Neural progenitor cell (in vitro differentiated cells): ENCODE measurements at places on chromosomes 3 and 15. TPM values are rescaled to one million over a fixed set of nuclear protein-coding genes. Genes with fewer than 3 reads are reported as not detected.

- no peaks in the 10 kb centered on the region for H3K36me3 ChIP-seq
- no peaks in the 10 kb centered on the region for H3K4me1 ChIP-seq
- no peak overlapping the region for H3K4me3 ChIP-seq
Observed at GRCh38 chr3:108312656-108313055, 16.3 kb downstream of the HHLA2 start.

DNA sequence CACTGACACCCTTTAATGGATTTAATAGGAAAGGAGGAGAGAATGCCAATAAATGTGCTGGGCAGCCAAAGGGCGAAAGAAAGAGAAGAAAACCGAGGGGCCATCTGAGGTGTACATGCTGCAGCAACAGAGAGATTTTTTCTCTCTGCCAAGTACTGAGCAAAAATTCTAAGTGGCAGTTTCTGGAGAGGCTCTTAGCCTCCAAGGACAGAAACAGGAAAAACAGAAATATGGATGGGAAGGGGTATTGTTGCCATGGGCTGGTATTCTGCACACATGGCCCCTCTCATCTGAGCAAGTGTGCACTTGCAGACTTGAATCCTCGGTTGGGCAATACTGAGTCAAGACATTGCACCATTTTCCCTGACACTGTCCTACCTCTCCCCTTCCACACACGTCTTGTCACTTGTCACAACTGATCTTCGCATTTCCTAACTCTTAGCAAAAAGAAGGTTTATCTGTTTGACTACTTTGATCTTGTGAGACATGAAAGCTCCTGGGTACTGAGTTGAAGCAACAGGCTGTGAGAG, 73.9 kb downstream of the PRICKLE2 start:
- H3K27ac ChIP-seq: no peak overlapping the region
- no peaks in the 10 kb centered on the region for H3K27me3 ChIP-seq
- H3K4me3 ChIP-seq: no peak overlapping the region

DNA sequence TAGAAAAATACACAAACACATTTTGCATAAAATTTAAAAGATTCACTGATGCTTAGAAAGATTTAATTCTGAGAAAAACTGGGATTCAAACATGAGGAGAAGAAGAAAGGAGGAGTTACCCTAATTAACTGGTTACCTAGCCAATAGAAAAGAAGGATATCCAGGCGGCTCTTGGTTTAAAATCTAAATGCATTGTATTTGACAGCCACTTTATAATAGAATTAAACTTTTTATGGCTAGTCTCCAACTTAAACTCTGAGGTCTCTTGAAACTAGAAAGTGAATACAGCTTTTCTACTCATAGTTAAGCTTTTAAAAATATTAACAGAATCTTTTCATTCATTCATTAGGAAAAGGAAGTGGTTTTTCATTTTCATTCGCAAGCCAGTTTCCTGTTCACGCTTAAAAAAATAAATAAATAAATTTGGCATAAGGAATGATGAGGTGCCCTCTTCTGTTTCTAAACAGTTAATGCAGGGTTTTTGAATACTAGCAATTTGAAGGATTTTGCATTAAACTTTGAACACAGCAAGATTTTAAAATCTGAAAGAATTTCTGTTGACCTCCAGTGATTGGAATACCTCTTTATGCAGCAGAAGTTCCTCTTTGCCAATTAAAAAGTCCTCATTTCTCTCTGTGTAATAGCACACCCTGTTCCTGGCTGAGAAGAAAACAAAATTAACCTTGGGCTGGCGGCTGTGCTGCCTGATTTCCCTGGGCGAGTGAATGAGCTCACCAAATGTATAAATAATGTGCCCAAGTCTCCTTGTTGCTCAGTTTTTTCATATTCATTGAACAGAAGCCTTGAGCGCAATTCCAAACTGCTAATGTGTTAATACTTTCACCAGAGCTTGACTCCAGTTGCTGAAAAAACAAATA, 105.1 kb downstream of the ZMAT3 start:
- no peaks in the 10 kb centered on the region for H3K27me3 ChIP-seq
- H3K4me1 ChIP-seq: no peaks in the 10 kb centered on the region

DNA sequence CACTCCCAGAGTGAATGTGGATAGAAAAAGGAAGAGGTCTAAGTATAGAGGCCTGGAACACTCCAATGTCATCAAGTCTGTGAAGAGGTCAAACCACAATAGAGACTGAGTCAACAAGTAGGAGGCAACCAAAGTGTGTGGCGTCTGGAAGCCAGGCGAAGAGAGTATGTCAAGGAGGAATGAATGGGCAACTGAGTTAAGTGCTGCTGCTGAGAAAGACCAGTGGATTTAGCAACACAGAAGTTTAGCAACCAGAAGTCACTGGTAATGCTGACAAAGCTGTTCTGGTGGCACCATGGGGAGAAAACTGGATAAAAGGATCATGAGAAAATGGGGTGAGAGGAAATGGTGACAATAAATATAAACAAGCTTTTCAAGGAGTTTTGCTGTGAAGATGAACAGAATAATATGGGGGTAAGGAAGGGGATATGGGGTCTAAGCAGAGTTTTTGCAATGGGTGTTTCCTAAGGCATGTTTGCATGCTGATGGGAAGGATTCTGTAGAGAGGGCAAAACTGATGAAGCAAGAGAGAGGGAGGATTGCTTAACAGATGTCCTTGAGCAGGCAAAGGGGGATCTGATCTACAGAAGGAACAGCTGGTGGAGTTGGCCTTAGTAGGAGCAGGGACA, 38.4 kb downstream of the PCOLCE2 start:
- no peak overlapping the region for H3K4me3 ChIP-seq
- H3K27me3 ChIP-seq: no peaks in the 10 kb centered on the region
- no peaks in the 10 kb centered on the region for H3K36me3 ChIP-seq
- no peaks in the 10 kb centered on the region for H3K4me1 ChIP-seq

GOLGA8S gene
- total RNA-seq: not detected in 2 replicates

PP2D1 gene
- not detected in 2 replicates for total RNA-seq

- H3K36me3 ChIP-seq: no peaks in the 10 kb centered on the region
- DNase-seq: no peak
- no peak overlapping the region for H3K4me3 ChIP-seq
Observed at GRCh38 chr3:126167566-126167965, 12.8 kb downstream of the ALDH1L1 start.

TF gene
- total RNA-seq: 0.77 TPM in 2 replicates

IL17RB gene
- total RNA-seq: 3.4 and 5.5 TPM in 2 replicates

DNA sequence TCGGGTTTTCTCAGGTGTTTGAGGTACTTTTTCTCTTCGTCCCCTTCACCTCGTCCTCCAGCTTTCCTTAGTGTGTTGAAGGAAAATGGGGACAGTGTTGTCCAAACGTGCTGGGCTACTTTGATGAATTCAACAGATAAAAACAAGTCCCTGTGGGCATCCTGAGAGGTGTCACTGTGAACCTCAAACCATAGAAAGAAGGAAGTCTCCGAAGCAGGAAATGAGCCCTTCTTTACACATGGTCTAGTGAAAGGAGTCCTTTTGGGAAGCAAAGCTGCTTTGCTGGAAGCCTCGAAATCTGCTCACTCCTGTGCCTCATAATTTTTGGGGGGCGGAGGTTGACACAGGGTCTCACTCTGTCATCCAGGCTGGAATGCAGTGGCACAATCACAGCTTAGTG, 10.6 kb downstream of the IL17RB start:
- no peak overlapping the region for H3K27ac ChIP-seq
- peaks cover 10% of the 10 kb centered on the region for H3K36me3 ChIP-seq
- no peaks in the 10 kb centered on the region for H3K27me3 ChIP-seq
- H3K4me1 ChIP-seq: no peaks in the 10 kb centered on the region
- DNase-seq: no peak

DNA sequence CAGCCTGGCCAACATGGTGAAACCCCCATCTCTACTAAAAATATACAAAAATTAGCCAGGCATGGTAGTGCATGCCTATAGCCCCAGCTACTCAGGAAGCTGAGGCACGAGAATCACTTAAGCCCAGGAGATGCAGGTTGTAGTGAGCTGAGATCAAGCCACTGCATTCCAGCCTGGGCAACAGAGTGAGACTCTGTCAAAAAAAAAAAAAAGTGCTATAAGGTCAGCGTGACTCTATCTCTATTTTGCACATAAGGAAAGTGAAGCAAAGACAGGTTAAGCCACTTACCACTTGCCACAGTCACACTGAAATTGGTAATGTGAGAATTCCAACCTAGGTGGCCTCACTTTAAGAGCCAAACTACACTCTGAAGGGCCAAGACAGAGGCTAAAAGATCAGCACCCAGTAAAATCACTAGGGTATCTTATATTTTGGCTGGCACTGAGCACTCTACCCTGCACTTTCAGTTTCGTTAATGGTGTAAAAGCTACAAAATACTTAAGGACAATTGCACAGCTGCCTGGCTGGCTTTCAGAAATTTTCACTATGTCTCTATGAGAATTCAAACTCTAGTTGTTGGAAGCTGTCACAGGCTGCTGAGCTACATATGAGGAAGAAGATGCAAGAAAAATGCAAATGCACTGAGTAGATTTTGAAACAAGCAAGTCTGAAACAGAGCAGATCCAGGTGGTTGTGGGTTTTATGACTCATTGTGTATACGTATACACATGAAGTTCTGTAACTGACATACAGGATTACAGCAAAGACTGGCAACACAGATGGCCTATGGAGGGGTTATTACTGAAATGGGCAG, 32.7 kb downstream of the TRANK1 start:
- DNase-seq: no peak
- H3K36me3 ChIP-seq: no peaks in the 10 kb centered on the region
- no peaks in the 10 kb centered on the region for H3K4me1 ChIP-seq
- H3K27ac ChIP-seq: no peak overlapping the region
- H3K27me3 ChIP-seq: no peaks in the 10 kb centered on the region
- no peak overlapping the region for H3K4me3 ChIP-seq

DNA sequence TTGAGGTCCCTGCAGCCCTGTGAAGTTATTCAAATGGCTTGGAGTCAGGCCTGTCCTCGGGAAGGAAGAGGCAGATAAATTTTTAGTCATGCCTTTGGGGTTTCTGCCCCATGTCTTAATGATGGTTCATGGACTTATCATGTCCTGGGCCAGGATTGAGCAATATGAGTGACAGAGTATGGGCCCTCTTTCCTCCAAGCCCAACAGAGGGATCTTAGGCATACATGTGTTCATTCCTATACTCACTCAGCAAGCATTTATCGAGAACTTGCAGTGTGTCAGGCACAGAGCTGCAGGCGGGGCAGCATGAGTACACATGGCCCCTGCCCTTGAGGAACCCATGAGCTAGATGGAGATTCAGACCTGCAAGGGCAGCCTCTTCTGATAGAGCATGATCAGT, 6.2 kb downstream of the ESYT3 start:
- H3K27me3 ChIP-seq: peaks cover 23% of the 10 kb centered on the region
- H3K27ac ChIP-seq: no peak overlapping the region
- peaks cover 7% of the 10 kb centered on the region for H3K4me1 ChIP-seq
- H3K36me3 ChIP-seq: no peaks in the 10 kb centered on the region

DNA sequence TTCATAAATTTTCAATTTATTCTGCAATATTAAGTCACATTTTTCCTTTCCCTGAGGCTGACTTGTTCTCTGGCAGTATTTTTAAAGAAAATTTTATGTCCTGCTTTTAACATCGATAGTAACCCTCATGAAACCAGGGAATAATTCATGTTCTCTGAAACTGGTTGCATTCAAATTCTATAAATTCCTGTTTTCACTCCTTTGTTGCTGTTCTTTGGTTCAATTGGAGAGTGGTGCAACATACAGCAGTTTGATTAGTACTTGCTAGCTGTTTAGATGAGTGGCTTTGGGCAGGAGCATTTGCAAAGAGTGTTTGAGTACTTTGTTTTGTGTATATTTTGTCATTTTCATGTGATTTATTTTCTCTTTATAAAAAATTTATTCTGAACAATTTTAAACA, 19.2 kb downstream of the ZIC1 start:
- peaks cover 81% of the 10 kb centered on the region for H3K27me3 ChIP-seq
- no peak overlapping the region for H3K4me3 ChIP-seq
- peaks cover 10% of the 10 kb centered on the region for H3K4me1 ChIP-seq
- no peaks in the 10 kb centered on the region for H3K36me3 ChIP-seq
- DNase-seq: no peak

ADAMTS9 gene
- total RNA-seq: 32.1 and 47.7 TPM in 2 replicates

DNA sequence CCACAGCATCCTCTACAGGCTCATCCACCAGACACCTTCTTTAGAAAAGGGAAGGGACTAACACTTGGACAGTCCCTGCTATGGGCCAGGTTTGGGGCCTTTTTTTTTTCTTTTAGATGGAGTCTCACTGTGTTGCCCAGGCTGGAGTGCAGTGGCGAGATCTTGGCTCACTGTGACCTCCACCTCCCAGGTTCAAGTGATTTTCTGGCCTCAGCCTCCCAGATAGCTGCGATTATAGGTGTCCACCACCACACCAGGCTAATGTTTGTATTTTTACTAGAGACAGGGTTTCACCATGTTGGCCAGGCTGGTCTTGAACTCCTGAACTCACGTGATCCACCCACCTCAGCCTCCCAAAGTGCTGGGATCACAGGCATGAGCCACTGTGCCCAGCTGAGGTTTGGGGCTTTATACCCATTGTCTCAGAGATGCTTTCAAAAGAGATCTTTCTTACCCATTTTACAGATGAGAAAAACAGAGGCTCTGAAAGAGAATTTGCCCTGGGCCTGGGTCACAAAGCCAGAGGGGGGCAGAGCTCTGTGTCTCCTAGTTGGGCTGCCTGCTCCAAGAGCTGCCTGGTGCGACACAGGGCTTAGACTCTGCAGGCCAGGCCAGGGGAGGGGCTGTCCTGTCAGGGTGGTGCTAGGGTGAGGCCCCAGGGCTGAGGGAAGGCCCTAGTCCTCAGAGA, 11.6 kb downstream of the LINGO1 start:
- no peak for DNase-seq
- no peak overlapping the region for H3K4me3 ChIP-seq
- peaks cover 45% of the 10 kb centered on the region for H3K4me1 ChIP-seq
- no peak overlapping the region for H3K27ac ChIP-seq
- no peaks in the 10 kb centered on the region for H3K27me3 ChIP-seq

IL1RAP gene
- total RNA-seq: 2.0 and 11.3 TPM in 2 replicates

- no peaks in the 10 kb centered on the region for H3K27me3 ChIP-seq
- H3K4me3 ChIP-seq: no peak overlapping the region
- no peaks in the 10 kb centered on the region for H3K4me1 ChIP-seq
- no peaks in the 10 kb centered on the region for H3K36me3 ChIP-seq
Observed at GRCh38 chr3:76826861-76827260, 213.0 kb upstream of the ROBO2 start.

DNA sequence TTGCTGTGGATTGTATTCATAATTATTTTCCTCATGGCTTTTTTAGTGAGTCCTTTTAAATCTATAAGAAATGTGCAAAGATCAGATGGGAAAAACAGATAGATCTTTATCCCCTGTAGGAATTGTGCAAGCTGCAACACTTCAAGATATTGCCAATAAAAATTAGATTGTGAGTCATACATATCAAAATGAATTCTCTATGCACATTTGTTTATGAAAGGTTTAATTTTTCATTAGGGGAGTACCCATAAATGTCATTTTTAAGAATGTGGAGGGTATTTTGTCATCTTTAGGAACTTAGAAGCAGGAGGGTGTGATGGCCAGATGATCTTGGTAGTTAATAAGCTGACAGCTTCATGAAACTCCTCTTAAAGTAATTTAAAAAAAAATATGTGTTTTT, 2.9 kb downstream of the PIAS1 start:
- peak overlapping the region; percentile 98 for H3K4me3 ChIP-seq
- DNase-seq: no peak
- no peak overlapping the region for H3K27ac ChIP-seq
- H3K27me3 ChIP-seq: no peaks in the 10 kb centered on the region

SNTN gene
- total RNA-seq: 0.65 TPM in 1 of 2 replicates, not detected in the other
